ENCODE measurements at places on chromosomes 7 and 10.

DNA sequence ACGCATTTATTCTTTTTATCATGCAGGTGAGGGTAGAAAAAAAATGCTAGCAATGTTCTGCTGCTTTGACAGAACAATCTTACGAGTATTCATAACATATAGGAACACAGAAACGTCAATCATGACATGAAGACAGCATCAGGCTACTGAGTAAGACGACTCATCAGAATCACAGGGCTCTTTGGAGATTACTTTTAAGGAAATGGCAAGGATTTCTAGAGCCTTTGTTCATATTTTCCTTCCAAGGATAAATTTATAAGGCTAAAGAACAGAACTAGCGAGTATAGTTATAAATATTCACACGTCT is 39.8 kb upstream of the DNAJC1 start:
- no peak for DNase-seq

GRCh38 chr10:11387044-11387443 is 224.4 kb downstream of the USP6NL start:
- no peak for DNase-seq

GRCh38 chr7:150780292-150780691 is 19.9 kb downstream of the TMEM176B start:
- DNase-seq: no peak

GRCh38 chr10:96587264-96588059 is 650 bp upstream of the TM9SF3 start:
- no peak for DNase-seq

- DNase-seq: no peak
These were observed 4.1 kb downstream of the CPA1 start for GRCh38 chr7:130384371-130384801.

GRCh38 chr7:409339-410281 is 110.0 kb downstream of the PDGFA start:
- DNase-seq: no peak

DNA sequence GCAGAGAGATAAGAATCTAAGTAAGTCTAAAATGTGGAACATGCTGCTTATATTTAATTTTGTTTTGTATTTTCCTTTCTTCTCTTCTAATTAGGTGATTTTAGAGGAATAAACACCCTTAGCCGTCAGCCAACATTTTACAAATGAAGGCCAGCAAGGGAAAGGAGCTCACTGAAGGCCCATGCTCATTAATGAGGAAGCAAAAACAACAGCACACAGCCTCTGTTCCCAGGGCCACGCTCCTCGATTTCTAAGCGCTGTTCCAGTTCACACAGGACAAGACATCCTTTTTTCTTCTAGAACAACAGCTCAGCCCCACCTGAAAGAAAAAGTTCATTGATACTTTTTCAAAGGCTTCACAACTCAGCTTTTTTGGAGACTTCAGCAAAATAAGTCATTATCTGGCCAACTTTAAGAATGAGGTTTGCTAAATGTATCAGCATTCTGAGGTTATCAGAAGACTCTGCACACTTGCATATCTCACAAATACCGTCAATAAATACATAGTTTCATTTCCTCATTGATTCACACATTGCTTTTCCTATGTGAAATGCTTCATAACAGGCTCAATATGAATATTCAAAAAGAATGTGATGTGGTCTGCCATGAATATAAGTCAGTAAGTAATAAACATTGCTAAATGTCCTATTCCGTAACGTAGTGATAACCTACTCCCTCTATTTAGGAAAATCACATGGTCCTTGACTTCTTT is 34.8 kb upstream of the SFMBT2 start:
- DNase-seq: no peak

DNA sequence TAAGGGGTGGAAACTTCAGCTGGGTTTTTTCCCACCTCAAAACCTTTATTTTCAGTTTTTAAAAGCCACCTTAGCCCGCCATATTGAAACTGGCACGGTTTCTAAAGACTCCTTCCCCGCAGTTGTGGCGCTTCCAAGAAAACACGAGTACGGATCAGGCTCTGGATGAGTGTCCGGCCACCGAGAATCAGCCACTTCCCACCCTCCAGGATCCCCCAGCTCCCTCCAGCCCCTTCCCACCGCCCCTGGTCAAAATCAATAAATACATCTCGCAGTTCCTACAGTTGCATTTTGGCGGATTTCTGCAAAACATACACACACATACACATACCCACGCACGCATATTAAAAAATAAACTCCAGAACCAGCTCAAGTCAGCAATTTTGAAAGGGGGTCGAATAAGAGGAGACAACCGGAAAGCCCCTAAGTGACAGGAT is 1.1 kb downstream of the SFMBT2 start:
- peak; percentile 31 for DNase-seq

- DNase-seq: no peak
These were observed 125.7 kb upstream of the CDK1 start for GRCh38 chr10:60652628-60653027.

DNA sequence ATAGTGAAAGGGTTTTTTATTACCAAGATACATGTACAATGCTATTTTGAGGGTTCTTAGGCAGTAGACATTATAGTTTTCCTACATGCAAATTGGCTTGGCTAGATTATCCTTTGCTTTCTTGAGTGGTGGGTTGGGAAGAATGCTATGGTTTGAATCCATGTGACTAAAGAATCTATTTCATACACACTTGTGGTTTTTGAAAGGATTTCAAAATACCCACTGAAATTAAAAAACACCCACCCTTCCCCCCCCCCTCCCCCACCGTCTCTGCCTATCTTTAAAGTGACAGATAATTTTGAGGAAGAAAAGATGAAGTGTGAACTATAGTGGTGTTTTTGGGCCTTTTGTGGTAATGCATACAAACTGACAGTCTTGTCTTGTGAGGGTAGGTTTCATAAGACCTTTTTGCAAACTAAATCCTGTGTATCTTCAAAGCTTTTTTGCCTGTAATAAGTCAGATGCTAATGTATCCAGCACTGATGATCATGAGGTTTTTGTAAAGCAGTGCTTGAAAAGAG is 90.9 kb downstream of the TPST1 start:
- DNase-seq: no peak

DNA sequence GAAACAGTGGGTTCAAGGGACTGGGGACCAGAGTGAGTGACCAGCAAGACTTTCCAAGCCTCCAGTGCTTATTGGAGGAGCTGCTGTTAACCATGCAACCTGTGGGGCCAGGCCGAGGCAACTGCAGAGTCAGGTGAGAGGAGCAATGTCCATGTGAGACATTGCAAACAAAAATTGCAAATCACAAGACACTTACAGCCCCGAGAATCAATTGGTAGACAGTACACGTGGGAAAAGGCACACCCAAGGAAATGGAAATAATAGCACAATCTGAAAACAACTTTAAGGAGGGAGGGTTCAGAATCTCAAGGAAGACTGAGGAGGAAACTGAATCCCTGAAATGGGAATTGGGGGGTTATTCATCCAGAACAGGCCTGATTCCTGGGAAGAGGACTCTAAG is 72.6 kb downstream of the GLRX3 start:
- DNase-seq: no peak

GRCh38 chr10:35723992-35724391 is 81.9 kb upstream of the FZD8 start:
- no peak for DNase-seq

- DNase-seq: peak; percentile 41
These were observed at the start of gene APBB1IP for GRCh38 chr10:26437637-26438461. Gene APBB1IP, plus strand, starts transcription at chr10:26438341. Its CDS starts 53,986 bp downstream, at chr10:26492327.

GRCh38 chr10:42960491-42960990 is 116.3 kb upstream of the RET start:
- DNase-seq: no peak

GRCh38 chr10:10872035-10872673 is 145.5 kb upstream of the CELF2 start:
- no peak for DNase-seq

DNA sequence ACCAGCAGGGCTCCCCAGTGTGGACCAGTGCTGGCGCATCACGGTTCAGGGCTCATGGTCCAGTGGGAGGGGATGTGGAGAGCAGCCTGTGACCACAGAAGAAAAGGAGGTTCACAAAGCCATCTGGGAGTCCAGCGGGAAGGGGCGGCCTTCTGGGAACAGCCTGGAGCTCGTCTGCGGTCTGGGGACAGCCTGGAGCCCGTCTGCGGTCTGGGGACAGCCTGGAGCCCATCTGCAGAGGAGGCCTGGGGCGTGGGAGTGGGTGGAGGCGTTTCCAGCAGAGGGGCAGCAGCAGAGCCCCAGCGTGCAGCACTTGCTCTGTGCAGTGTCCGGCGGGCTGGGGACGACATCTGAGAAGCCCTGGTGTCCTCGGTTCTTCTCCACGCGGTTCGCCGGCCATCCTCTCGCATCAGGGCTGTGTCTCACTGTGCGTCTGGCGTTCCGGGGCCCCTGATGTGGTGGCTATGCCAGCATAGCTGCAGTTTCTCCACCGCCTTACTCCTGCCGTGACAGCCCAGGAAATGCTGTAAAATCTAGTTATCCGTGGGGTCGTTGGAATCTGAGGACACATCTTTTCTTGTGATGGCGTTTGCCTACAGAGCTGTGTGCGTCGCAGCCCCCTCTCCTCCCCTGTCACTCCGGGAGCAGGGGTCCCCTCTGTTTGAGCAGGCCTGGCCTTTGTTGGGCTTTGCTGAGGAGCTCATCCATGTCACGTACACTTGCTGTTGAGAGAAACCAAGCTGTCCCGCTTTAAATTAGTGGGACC is 104.6 kb downstream of the INPP5A start:
- DNase-seq: no peak

DNA sequence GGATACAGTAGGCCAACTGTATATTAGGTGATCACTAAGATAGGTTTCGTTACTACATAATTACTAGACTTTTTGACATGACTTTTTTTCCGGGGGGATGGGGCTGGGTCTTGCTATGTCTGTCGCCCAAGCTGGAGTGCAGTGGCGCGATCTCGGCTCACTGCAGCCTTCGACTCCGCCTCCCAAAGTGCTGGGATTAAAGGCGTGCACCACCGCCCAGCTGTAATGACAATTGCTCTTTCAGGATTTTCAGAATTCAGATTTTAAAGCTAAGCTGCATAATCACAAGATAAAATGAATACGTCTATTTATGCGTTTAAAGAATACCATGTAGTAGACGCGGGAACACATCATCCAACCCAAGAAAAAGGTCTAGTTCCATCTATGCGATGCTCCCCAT is 982 bp downstream of the IDI1 start:
- DNase-seq: peak; percentile 59

DNA sequence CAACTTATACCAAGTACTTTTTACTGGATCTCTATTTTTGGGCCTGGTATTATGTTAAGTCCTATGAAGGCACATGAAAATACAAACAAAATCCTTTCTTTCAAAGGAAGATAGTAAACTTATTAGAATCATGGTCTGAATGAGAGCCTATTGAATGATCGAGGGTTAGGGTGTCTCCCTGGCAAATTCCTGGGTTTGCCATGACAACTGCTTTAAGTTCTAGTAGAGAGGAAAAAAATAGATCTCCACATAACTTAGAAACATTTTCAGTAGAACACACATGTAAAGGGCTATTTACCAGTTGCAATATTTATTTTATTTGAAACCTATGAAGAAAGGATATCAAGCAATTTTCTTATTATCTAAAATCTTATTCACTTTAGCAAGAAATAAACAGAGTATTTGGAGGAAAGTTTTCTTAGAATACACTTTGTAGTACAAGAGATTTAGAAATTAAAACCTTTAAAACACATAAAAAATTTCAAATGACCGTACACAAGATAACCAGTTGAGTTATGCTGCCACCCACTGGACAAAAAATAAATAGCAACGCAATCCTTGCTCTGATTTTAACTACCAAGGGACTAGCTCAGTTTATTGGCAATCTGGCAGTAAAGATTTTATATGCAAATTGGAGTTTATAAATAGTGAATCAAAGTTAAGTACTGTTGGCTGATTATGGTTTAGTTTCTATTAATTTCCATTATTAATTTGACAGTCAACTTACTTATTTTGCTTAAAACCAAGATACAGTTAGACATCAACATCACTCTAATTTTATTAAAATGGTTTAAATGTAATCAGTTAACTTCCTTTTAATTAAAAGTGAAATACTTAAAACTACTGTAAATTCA is 33.9 kb downstream of the CACUL1 start:
- DNase-seq: peak; percentile 60

DNA sequence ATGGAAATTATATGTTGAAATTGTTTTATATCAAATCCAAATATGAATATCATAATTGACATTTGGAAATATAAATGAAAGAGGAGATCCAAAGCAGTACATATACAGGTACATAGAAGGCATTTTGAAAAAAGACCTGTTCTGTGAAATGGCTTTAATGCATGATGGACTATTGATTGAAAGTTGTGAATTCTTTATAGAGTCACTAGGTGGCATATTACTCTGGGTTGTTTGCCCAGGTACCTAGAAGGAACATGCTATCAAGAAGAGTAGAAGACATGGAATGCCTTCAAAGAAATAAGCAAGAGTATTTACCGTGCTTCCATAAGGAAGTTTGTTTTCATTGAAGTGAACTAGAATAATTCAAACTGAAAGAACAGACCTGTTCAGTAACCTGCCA is 160.0 kb upstream of the ANK3 start:
- DNase-seq: no peak

- DNase-seq: peak; percentile 48
These were observed 647.7 kb downstream of the GRM8 start for GRCh38 chr7:126605056-126605455.

GRCh38 chr7:157938211-157938610 is 601.4 kb downstream of the DNAJB6 start:
- DNase-seq: no peak

- peak; percentile 12 for DNase-seq
These were observed 61.1 kb upstream of the SAMD8 start for GRCh38 chr10:75050149-75050919.

GRCh38 chr7:55526329-55526728 is 46.0 kb downstream of the VOPP1 start:
- DNase-seq: no peak

GRCh38 chr7:2802101-2802500 is 42.0 kb downstream of the GNA12 start:
- no peak for DNase-seq

DNA sequence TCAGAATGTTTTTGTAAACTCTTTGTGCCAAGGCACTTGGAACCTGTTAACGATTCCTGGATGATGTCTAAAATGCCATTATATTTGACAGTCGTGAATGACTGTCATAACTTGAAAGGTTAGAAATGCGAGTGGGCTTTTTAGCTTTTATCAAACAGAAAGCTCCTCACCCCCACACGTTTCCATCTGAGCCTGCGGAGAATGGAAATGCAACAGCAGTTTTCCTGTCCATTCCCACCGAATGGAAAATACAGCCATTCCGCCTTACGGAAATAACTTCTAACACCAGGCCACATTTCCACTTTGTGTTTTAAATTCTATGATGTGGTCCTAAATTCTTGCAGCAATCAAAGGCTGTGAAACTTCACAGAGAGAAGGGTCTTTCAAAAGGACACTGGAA is 83.8 kb downstream of the ELMO1 start:
- peak; percentile 67 for DNase-seq

DNA sequence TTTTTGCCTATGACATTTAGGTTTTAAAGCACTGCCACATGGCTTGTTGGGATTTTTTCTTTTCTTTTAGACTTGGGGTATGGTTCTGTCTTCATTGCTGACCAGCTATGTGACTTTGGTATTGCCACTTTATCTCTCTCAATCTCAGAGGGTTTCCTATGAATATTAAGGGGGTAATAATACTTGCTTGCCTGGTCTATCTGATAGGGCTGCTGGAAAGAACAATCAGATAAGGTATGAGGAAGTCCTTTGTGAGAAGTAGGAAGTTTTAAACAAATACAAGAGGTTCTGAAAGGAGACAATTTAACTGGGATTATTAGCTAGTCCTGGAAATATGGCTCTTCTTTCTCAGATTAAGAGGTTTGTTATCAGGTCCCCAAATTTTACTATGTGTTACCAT is 80.8 kb downstream of the ZNF92 start:
- no peak for DNase-seq

GRCh38 chr7:141275350-141275749 is 201.5 kb downstream of the TMEM178B start:
- DNase-seq: no peak

GRCh38 chr7:149790146-149790548 is 16.8 kb upstream of the ZNF467 start:
- DNase-seq: peak; percentile 50

All from brain (organoid and tissue), 16 donors.